Fibroblast of skin of back (primary cell): ENCODE measurements at places on chromosomes 1 and 21.
A peak's percentile ranks its signal among the peaks of the same experiment; 100 is the strongest.

- no peak for DNase-seq
Measured at GRCh38 chr1:187513190-187513589, 684.4 kb downstream of the PLA2G4A start.

- DNase-seq = peak; percentile 34
Measured at GRCh38 chr1:19484798-19485361, 459 bp downstream of the CAPZB start.

- peak; percentile 50 for DNase-seq
Measured at GRCh38 chr1:230772457-230773395, 25.5 kb downstream of the CAPN9 start.

GRCh38 chr1:219236933-219237610 is 63.4 kb downstream of the LYPLAL1 start:
- DNase-seq = no peak

DNA sequence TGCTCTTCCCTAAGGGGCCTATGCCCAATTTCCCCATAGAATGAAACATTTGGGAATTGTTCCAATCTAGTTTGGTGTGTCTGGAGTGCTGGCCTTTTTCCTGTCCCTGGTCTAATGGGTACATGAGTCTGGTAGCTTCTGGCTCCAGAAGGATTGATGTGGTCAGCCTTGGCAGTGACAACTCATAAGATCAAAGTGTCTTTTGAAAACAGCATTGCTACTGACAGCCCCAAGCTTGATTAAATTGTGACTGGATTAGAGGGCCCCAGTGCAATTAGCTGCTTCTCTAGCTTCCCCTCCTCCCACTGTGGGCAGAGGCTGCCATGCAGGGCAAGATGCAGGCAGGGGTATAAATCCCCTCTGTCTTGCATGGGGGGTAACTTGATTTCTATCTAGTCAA is 130.9 kb downstream of the UCK2 start:
- no peak for DNase-seq
